Breast epithelium (tissue), 4 donors: ENCODE measurements at places on chromosomes 12 and 14.

- no peak for DNase-seq
Observed at GRCh38 chr12:8493084-8493483, 20.2 kb upstream of the CLEC4D start.

- DNase-seq: no peak
Observed at GRCh38 chr14:94066089-94066676, 14.8 kb downstream of the DDX24 start.

DNA sequence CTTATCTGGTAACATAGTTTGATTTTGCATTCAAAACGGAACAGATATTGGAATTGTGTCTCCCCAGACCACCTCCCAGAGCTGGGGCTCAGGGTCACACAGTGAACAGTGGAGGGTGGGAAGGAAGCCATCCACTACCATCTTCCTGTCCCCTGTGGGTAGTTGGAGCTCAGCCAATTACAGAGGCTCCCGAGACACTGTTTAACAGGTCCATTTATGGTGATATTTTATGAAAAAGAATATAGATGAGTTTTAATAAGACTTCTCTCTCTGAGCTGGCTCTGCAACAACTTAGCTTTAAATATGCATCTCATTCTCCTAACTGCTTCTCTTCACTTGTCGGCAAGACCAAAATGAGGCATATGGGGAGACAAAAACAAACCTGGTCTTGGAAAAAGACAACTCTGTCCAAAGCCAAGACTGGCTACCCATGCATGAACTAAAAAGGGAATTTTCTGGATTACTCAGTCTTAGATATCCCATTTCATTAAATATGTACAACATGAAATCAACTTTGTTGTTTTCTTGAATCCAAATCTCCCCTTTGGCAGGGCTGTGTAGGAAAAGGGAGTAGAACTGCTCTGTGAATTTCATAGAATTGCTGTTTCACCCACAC lies 83.8 kb upstream of the HOXC13 start:
- DNase-seq: no peak

DNA sequence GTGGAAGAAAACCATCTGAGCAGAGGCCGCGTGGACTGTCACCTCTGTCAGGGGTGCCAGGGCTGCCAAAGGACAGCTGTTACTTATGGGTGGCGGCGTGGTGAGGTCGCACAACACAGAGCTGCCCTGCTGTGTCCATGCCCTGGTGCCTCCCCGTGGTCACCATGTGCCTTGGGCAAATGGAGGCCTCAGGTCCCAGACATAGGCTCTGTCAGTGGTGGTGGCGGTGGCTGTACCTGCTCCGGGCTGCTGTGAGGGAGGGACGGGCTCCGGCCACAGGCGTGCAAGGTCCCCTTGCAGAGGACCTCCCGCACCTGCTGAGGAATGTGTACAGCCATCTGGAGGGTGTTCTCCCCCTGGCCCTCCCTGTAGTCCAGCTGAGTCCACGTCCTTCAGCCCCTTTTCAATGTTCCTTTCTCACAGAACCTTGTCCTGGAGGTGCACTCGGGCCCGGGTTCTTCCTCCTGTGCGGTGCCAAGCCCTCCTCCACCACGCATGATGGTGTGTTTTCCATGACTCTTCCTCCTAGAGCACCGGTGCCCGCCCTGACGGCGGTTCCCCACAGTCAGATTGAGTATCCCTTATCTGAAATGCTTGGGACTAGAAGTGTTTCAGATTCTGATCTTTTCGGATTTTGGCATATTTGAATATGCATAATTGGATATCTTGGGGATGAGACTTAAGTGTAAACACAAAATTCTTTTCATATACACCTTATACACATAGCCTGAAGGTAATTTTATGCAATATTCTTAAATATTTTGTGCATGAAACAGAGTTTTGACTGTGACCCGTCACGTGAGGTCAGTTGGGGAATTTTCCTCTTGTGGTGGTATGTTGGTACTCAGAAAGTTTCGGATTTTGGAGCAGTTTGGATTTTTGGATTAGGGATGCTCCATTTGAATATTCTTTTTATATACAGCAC lies 49.8 kb downstream of the TRAF3 start:
- no peak for DNase-seq

GRCh38 chr14:102900631-102901571 lies 21.6 kb upstream of the AMN start:
- no peak for DNase-seq
